ENCODE measurements at places on chromosomes 6 and 20.

DNA sequence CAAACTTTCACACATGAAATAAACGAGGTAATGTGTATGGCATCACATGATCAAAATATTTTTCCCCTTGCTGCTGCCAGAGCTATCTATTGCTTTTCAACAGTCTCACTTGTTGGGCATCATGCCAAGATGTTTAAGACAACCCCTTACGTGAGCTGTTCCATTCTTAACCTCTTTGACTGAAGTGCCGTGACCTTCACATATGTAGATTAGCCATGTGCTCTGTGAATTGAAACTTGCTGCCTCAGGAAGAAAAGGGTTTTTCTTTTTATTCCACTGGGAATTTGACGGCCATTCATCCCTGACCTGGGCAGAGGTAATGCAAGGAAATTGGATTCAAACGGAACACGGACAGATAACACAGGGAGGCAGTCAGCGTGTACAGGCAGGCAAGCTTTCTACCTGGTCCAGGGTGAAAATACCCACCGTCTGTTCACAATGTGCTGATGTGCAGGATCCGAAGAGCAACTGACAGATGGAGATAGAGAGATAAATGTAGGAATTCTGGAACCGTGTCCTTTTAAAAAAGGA, 14.2 kb downstream of the ARID1B start:
- no peak for DNase-seq

GRCh38 chr6:16061818-16062217, 67.1 kb upstream of the MYLIP start:
- no peak for DNase-seq

GRCh38 chr6:90113389-90113788, 183.3 kb downstream of the BACH2 start:
- DNase-seq: no peak

GRCh38 chr6:79257381-79258205, 23.1 kb upstream of the HMGN3 start:
- no peak for DNase-seq

- no peak for DNase-seq
These were observed 107.2 kb downstream of the ARMC2 start for GRCh38 chr6:108955329-108955949.

- no peak for DNase-seq
These were observed 30.5 kb upstream of the DLGAP4 start for GRCh38 chr20:36275441-36276189.
